Mammary epithelial cell (primary cell): ENCODE measurements at places on chromosomes 1 and 21. TPM values are rescaled to one million over a fixed set of nuclear protein-coding genes. Genes with fewer than 3 reads are reported as not detected.

GRCh38 chr1:24284156-24284471 is 35.0 kb upstream of the GRHL3 start:
- peak; percentile 95 for DNase-seq

KIF2C gene
- 1.0 TPM for total RNA-seq

TCEA3 gene
- 1.5 TPM for total RNA-seq

DNA sequence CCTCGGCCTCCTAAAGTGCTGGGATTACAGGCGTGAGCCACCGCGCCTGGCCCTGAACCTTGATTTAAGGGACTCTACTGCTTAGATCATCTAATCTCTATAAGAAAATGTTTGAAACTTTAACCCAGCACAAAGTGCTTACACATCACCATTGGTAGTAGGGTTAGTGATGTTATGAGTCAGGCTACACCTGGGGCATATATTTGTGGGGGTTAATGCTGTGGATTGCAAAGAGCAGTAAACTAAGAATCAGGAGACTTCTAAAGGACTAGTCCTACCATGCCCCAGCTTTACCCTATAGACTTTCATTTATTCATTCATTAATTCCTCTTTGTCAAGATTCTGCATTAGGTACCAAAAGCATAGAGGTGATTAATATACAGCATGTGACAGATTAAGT is 880.5 kb downstream of the TTLL7 start:
- no peak for DNase-seq

- no peak for DNase-seq
Measured at GRCh38 chr21:25646474-25646873, 7.4 kb downstream of the JAM2 start.

SLC35A3 gene
- 46.2 TPM for total RNA-seq

TRNP1 gene
- total RNA-seq: 99.0 TPM

PITHD1 gene
- 36.9 and 44.0 TPM in 2 replicates for total RNA-seq

DNA sequence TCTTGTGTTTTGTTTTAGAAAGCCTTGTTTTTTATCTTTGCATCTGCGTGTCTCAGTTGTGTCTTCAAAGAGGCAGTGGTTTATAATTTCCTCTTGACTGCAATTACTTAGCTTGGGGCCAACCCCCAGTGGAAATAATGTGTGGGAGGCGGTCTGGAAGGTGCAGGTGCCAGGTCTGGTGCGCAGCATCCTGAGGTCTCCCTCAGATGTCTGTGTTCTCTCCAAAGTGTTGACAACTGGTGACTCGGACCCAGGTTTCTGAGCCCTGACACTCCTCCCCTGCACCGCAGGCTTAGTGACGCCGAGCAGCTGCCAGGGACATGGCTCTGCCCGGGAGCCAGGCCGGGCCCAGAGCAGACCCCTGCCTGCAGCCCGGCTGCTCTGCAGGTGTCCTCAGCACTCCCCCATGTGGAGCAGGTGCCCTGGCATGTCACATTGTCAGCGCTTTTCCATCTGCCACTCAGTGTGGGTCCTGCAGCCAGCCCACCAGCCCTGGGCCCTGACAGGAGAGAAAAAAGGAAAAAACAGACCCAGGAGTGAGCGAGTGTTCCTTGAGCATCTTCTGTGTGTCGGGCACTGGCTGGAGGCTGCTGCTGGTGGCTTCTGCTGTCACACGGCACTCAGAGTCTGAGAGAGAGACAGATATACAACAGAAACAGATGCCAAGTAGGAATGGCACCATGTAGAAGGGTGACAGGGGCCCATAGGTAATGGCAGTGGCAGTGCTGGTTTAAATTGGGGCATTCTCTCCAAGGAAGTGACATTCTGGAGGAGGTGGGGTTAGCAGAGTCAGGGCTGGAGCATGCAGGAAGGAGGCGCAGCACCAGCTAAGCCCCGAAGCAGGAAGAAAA is 24.8 kb upstream of the SELENON start:
- DNase-seq: no peak

IQGAP3 gene
- 1.3 TPM for total RNA-seq

DNA sequence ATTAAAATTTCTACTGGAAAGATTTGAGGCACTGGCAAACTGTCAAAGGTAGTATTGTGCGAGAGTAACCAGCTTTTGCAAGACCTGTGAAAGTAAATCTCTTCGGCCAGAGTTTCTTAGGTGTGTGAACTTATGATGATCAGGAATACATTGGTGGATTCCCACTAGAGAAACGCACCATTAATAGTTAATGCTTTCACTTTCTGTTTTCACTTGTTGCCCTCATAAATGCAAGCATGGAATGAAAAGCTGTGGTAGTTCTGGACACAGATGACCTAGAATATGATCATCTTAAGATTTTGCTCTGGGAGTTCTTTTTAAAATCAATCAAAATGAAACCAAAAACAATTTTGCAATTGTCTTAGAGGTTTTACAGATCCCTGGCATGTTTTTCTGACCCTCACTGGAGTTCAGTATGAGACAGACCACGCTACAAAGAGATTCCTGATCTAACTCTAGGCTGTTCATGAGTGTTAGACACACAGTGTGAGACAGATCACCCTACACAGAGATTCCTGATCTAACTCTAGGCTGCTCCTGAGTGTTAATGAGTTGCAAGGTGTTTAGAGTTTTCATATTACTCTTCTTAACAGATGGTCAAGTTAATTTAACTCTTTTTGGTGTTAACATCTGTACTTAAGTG is 98.8 kb downstream of the SDCCAG8 start:
- DNase-seq: no peak

CDA gene
- total RNA-seq: 2.8 TPM

LCE1A gene
- total RNA-seq: not detected in 2 replicates

GRCh38 chr1:53979712-53980450 is 33.7 kb downstream of the LRRC42 start:
- DNase-seq: no peak

LINGO4 gene
- total RNA-seq: not detected

- no peak for DNase-seq
Measured at GRCh38 chr1:159829273-159829634, 2.6 kb downstream of the SLAMF8 start.

GRCh38 chr21:34668803-34669148 is at the start of gene CLIC6:
CLIC6 (plus strand) TSS chr21:34668994; CDS start chr21:34669389, 395 bp downstream.
- DNase-seq: no peak

- no peak for DNase-seq
Measured at GRCh38 chr1:38570657-38570975, 289.0 kb downstream of the RRAGC start.

GRCh38 chr1:118993700-118994026 is 5.5 kb upstream of the TBX15 start:
- no peak for DNase-seq

GRCh38 chr1:238141353-238141752 is 250.6 kb upstream of the ZP4 start:
- DNase-seq: no peak

DNA sequence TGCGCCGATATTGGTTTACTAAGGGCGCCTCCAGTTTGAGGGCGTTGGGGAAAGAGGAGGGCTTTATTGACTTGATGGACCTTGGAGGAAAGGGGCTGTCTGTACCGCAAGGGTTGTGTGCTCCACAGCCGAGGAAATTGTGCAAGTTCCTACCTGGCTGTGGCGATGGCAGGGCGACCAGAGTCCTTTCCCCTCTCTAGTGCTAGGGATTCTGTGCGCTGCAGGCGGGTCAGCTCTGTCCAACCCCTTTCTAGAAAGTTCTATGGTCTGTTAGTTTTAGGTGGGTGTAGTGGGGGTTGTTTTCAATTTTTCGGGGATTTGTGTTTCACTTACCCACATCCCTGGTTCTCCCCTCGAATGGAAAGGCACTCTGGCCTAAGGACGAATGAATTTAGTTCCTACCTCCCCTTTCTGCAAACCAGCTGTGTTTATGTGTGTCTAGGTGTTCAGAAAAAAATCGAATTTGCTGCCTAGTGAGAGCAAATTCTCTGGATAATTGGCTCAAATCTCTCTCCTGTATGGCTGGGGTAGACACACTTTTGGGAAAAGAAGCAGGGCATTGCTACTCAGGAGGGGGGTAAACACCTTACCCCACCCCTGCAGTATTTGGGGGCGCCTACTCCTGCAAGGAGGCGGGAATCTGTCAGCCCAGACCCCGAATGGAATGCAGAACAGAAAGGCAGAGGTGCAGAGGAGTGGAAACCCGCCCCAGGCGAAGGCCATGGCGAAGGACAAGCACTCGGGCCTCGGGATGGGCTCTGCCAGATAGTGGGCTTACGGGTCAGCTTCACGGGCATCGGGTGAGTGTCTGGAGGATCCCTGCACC is 2.0 kb downstream of the DMBX1 start:
- DNase-seq: no peak

DNA sequence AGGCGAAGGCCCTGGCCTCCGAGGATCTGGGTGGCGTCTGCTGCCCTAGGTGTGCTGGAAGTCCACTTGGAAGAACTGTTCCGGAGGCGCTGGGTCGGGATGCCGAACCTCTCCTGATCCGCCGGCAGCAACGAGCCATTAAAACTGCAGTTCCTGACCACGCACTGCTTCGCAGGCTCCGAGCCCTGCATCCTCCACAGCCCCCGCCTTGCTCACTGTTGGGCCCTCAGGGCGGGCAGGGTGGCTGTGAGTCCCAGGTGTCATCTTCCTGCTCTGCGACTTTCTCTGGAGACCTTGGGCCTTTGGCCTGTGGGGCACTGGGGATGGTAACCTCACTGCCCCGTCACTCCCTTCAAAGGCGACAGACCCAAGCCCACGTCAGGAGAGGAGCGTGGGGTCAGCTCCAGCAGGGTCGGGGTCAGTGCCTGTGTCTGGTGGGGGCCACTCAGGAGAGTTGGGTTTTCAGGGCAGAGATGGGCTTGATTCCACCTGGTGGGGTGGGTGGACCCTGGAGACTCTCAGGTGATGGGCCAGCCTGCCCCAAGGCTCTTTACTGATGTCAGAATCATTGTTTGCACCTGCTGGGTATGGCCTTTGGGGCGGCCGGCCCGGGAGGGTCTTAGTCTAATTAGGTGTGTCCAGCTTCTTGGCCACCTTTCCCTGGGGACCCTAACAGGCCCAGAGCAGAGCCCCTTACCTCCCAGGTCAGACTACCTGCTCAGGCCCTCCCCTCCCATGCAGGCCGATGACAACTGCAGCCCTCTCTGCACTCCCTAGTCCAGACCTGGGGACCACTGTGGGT is 3.1 kb downstream of the PRXL2B start:
- DNase-seq: no peak

PLOD1 gene
- 61.5 and 107 TPM in 2 replicates for total RNA-seq

DNA sequence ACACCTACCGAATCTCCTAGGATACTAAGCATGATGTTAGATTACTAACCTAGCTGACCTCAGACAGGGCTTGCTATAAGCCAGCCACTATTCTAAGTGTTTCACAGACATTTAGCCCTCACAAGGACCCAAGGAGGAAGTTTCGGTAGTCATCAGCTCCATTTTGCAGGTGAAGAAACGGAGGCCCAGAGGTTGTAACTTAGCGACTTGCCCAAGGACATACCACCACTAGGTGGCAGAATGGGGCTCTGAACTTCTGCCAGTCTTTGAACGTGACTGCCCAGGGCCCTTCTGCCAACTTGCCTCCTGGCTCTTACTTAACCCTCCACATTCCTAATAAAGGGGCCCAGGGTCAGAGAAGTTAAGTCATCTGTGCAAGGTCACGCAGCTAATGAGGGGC is 283.5 kb downstream of the C1orf94 start:
- no peak for DNase-seq

GRCh38 chr1:234614081-234614489 is 4.1 kb upstream of the IRF2BP2 start:
- DNase-seq: no peak

DNA sequence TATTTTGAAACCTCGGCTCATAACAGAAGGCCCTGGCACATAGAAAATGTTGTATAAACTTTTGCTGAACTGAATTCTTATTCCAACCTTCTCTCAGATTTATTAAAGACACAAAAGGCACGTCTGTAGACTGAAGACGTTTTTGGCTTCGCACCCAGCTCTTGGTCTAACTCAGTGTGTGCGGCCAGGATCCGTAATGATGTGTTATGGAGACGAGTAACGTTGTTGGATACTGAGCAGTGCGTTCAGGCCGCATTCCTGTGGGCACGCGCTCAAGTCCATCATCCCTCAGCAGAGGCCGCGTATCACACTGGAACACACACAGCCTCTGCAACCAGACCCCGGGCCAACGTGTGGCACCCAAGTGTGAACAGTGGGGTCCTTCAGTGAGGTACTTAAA is 154.8 kb upstream of the RAB4A start:
- no peak for DNase-seq

GRCh38 chr1:185257950-185258208 is 59.2 kb downstream of the IVNS1ABP start:
- peak; percentile 68 for DNase-seq

KCNQ4 gene
- total RNA-seq: not detected

HUNK gene
- not detected in 2 replicates for total RNA-seq
